ENCODE measurements at places on chromosomes 4 and X. TPM values are rescaled to one million over a fixed set of nuclear protein-coding genes. Genes with fewer than 3 reads are reported as not detected.

GRCh38 chrX:34546366-34546765 is 110.7 kb downstream of the TMEM47 start:
- no peak for DNase-seq

GRCh38 chrX:16989750-16990149 is 43.3 kb downstream of the REPS2 start:
- no peak for DNase-seq

DNA sequence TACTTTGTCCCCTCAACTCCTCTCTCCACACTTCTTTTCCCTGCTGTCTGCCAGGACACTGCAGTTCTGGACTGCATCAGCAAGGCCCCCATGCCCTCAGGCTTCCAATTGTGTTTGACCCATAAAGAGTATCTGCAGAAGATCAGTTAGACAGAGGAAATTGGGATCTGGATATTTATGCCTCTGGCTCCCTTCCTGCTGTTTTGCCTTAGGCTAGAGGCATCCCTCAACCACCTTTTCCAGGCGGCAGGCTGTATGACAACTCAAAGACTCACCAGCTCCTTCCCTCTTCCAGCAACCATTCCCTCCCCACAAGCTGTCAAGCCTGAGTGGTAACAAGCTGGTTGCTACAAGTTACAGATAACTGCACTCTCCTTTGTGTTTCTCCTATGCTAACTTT is 66.4 kb upstream of the NDP start:
- no peak for DNase-seq

GRCh38 chrX:42597481-42597880 is 180.5 kb downstream of the PPP1R2C start:
- no peak for DNase-seq

DNA sequence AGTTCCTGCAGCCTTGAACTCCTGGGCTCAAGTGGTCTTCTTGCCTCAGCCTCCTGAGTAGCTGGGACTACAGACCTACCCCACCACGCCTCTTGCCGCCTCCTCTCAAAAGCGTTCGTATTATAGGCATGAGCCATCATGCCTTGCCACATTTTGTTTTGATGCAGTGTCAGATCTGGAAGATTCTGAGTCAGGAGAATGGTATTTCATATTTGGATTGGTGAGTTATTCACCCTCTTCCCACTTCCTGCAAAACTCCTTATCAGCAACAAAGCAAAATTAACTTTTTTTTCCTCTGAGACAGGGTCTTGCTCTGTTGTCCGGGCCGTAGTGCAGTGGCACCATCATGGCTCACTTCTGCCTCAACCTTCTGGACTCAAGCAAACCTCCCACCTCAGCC is 29.6 kb downstream of the REST start:
- no peak for DNase-seq

Gene DMRTC1
- 0.21 TPM for polyA plus RNA-seq

Gene FOXP3
- 0.35 TPM for polyA plus RNA-seq

- DNase-seq, result no peak
These were observed 37.7 kb downstream of the SULT1E1 start for GRCh38 chr4:69822198-69822597.

DNA sequence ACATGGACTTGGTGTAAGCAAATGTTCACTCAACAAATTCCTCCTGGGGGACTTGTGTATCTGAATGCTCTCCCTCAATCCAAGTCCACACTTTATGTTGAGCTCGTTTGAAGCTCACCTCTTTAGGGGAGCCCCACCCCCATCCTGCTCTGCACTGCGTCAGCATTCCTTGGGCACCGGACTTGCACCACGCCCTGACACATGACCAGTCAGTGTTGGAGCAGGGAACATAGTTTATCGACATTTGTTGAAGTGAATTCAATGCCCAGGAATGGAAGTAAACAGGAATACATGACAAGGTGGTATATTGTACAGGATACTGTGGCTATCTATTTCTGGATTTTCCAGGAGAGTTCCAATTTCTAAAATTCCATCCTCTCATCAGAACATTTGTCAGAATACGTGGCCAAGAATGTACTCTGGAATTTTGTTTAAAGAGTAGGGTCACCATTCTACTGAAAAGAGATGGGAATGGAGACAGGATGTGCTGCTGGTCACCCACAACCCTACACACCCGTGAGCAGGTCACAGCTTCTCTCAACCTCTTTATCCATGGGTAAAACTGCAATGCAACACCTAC is 60.0 kb upstream of the LNX1 start:
- no peak for DNase-seq

DNA sequence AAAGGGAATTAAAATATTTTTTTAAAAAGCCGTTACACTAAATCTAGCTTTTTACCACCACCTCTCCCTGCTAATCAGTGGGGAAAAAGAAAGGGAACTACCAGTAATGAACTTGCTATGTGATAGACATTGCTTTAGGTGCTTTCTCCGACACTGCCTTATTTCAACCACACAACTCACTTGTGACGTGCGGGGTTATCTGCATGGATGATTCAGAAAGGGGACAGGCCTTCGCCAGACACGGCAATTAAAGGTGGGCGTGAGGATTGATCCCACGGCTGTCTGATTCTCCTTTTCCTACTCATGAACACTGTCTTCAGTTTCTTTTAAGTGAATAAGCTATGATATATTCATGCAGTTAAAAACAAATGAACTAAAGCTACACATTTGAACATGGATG is 882 bp upstream of the CXCR3 start:
- DNase-seq, result no peak

- no peak for DNase-seq
These were observed 15.4 kb upstream of the FAM9C start for GRCh38 chrX:13059637-13060499.

- DNase-seq, result no peak
These were observed 7.5 kb upstream of the BCOR start for GRCh38 chrX:40104985-40105834.

GRCh38 chr4:10635091-10635490 is 49.5 kb downstream of the CLNK start:
- DNase-seq, result no peak

- DNase-seq, result no peak
These were observed 10.4 kb downstream of the TMSB4X start for GRCh38 chrX:12985331-12985730.

Gene RBMX
- polyA plus RNA-seq, result 194 TPM

DNA sequence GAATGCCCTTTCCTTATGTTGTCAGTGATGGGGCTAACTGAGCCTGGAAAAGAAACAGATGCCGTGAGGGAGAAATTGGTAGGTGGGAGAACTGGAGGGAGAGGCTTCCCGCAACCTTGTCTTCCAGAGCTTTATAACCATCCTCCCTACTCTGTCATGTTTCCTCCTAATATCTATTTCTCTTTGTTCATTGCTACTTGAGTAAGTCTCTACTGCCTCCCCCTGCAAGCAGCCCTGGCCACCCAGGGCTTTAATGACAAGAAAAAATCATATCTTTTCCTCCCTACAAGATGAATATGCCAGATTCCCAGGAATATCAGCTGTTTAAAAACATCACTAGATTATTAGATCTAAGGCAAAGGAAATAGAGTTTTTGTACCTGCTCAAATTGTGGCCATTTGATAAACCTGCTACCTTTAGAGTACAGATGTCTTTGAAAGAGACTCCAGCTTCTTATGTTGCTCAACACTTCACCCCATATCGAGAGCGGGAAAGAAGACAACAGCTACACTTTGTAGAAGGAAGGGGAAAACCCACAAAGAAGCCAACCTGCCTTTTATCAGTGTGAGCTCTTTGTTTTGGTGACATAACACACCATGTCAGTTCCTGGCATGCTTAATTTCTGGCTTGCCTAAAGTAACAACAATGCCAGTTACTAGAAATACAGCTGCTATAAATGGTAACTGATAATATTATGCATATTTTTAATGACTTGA is 186.6 kb upstream of the LEF1 start:
- peak; percentile 92 for DNase-seq

DNA sequence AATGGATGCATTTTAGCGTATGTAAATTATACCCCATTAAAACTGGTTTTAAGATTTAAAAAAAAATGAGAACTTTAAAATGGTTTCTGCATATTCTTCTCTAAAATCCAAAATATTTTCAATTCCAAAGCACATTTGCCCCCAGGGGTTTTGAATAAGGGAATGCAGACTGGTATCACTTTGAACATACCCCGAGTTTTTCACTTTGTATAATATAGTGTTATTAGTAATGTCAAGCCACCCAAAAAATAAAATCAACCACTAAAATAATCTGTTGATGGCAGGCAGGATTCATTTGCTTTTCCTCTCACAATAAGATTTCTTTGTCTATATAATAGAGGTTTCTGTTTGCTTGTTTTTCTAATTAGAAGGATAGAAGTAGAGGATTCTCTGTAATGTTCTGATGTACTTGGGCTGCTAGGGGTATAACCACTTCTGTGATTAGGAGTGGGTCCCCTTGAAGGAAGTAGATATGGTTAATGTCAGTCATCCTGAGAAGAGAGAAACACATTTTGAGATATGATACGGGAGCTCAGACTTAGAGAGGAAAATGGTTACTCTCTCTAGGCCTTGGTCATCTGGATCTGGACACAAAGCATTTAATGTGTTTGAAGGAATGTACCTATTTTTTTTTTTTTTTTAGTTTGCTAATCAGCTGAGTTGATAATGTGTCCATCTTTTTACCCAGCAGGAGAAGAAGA is 9.3 kb upstream of the LIN54 start:
- DNase-seq, result no peak

DNA sequence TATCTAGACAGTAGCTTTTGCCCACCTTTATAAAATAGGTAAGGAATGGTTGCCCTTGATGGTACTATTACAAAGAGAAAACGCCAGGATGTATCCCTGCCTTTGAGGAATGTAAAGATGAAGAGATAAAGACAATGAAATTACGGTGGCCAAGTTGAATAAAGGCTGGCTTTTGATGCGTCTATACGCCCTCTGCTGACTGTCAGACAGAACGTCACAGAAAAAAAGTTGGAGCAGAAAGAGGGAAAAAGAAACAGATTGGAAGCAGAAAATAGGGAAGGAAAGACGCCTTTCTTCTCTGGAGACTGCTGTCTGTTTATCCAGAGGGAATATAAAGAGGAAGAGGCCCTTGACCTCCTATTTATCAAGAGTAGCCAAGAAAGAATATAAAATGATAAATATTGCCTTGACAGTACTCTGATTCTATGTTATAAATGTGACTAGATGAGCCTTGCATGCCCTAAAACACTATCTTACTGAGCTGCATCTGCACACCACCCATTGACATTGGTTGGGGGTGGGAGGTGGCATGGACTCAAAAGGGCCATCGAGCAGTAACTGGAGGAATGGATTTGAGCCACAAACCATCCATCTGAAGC is 30.6 kb downstream of the PCDH19 start:
- no peak for DNase-seq

GRCh38 chr4:184398741-184399511 is 75.4 kb downstream of the IRF2 start:
- no peak for DNase-seq

DNA sequence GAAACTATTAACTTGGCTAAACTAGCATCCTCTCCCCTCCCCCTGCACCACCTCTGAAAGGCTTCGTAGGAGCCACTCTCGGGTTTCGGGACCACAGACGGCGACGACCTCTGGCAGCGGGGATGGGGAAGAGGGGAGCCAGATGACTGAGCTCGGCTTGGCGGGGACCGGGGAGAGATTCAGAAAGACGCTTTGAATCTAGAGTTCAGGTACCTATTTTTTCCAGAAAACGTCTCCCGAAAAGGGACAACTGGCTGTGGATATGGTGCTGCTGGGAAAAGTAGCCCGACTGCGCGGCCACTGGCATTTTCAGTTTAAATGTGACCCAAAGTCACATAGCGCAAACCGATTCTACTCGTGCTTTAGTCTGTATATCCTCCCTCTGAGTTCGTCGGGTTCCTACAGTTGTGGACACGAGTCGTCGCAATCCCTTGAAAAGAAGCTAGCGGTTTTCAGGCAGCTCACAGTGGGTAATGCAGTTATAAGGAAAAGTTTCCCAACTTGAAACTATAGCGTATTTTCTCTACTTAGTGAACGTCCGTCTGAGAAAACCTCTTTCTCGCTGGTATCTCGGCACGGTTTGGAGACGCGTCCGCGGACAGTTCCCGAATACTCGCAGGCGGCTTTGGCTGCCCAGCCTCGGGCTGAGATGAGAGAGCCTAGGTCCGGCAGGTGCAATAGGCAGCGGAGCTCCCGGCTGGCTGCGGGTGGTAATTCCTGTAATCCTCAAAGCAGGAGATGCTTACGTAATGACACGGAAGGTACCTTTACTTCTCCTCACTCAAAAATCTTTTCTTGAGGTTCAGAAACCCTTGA is 1.3 kb downstream of the PARM1 start:
- DNase-seq, result no peak

DNA sequence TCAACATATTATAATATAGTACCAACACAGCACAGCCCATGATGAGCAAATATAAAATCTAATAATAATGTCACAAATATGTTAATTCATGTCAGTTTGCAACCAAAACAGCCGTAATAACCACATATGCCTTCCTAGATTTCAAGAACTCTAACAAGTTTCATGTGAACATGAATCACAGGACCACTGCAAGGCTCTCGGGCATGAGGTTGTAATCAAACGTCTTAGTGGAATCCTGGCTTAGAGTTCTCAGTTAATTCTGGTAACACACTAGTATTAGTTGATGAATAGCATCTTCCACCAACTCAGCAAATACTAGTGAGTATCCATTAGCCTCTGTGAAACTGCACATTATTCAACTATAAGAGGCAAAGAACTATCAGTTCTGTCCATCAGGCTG is 379.3 kb upstream of the TENM3 start:
- no peak for DNase-seq

Gene UGT8
- not detected for polyA plus RNA-seq

Gene ENOX2
- polyA plus RNA-seq, result 23.6 TPM

Gene F8A3
- polyA plus RNA-seq, result 7.2 TPM

DNA sequence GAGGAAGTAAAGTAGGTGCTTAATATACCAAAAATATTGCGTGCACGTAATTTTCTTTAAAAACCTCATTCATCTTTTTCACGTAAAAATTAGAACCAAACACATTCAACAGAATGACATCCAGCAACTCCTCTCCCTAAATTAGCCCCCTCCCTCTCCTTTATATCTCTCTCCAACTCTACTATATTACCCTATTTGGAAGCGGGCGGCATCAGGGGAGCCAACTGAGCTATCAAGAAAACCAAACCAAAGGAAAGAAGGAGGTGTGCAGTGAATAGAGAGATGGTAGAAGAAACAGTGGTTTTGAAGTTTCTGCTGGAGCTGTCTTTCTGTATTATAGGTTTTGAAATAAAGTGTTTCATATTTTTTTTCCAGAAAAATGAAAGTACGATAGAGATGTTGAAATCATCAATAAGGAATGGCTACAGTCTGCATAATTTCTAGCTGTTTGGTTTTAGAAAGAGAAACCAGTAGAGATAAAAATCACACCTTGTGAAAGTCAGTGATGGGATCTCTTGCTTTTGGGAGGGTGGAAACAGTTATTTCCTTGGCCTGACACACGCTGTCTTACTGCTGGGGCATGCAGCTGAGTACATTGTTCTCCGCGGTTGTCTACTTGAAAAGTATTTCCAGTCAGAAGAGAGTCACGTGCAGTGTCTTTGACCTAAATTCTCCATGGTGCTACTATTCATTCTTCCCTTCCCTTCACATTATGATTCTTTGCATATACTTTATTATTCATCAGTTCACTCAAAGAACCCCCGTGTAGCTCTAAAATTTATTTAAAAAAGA is 94.1 kb upstream of the WDR17 start:
- no peak for DNase-seq

All from naive thymus-derived CD4-positive, alpha-beta T cell (primary cell).